ENCODE measurements at places on chromosomes 16 and 17. TPM values are rescaled to one million over a fixed set of nuclear protein-coding genes. Genes with fewer than 3 reads are reported as not detected.

DNA sequence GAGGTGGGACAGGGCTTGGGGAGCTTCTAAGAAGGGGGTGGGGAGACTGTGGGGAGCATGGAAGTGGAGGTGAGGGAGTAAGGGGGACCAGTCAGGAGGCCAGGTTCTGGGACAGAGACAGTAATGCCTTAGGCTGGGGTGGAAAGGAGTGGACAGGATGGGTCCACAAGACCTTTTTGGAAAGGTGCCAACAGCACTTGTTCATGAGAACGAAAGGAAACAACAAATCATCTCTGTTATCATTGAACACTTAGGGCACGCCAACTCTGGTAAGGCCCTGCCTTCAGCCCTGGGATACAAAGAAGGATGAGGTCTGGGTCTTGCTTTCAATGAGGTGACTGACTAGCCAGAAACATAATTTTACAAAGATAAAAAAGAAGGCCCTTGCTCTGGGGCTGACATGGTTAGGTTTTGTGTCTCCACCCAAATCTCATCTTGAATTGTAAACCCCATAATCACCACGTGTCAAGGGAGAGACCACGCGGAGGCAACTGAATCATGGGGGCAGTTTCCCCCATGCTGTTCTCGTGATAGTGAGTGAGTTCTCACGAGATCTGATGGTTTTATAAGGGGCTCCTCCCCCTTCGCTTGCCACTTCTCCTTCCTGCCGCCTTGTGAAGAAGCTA, 113.8 kb downstream of the SLC39A11 start:
- DNase-seq, result no peak

DNA sequence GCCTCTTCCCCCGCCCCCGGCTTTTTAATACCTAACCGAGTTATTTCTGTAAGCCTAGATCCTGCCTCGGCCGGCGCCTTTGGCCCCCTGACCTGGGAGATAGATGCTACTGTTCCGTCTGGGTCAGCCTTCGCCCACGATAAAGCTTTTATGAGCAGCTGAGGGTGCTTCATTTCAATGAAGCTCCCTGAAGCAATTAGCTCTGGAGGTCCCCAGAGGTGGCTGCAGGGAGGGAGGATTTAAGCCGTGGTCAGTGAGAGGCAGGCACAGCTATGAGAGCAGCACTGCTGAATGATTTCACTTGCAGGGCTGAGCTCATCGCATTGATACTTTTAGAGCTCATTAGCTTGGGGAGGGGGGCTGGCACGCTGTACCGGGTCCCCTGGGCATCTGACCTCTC, 89.4 kb downstream of the RPA1 start:
- DNase-seq, result no peak

- DNase-seq, result no peak
These were observed 97.0 kb downstream of the MRTFB start for GRCh38 chr16:14168146-14168545.

GRCh38 chr17:81317961-81318605, 23.0 kb upstream of the SLC38A10 start:
- no peak for DNase-seq

- DNase-seq, result no peak
These were observed 33.8 kb downstream of the FOXK2 start for GRCh38 chr17:82553210-82553930.

GRCh38 chr17:57669671-57670529, 75.2 kb downstream of the CCDC182 start:
- DNase-seq, result no peak

GRCh38 chr16:50533317-50533716, 14.9 kb upstream of the NKD1 start:
- no peak for DNase-seq

- DNase-seq, result no peak
These were observed 5.9 kb downstream of the TMEM98 start for GRCh38 chr17:32933881-32934280.

- DNase-seq, result no peak
These were observed 1.3 kb downstream of the ABCC11 start for GRCh38 chr16:48246066-48246465.

DNA sequence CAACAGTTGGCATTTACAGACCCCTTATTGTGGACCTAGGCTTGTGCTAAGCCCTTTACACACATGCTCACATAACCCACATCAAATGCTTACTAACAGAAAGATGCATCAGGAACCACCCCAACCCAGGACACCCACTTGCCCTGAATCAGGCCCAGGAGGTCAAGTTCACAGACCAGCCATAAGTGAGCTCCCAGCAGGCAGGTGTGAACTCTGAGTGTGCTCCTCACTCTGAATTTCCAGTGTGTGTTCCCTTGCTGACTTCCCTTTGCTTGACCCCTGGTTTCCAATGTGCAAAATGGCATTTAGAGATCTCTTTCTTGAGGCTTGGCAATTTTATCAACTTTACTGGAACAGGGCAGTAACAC, 87.0 kb downstream of the BMERB1 start:
- DNase-seq, result no peak

DNA sequence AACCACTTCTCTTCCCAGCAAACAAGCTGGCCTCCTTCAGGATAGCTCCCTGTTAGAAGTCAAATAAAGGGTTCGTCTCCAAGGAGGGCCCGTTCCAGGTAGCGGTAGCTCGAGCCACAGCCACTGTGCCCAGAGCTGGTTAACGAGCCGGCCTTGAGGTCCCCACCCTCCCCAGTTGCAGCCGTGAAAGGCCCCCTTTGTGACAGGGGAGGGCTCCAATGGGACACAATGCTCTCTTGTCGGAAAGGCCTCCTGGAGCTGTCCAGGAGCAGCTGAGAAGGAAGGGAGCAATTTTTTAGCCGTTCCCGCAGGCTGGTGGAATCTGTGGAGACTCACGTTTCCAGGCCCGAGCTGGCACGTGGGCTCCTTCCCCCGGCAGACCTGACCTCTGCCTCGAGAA, 29.9 kb upstream of the FOXF1 start:
- no peak for DNase-seq

DNA sequence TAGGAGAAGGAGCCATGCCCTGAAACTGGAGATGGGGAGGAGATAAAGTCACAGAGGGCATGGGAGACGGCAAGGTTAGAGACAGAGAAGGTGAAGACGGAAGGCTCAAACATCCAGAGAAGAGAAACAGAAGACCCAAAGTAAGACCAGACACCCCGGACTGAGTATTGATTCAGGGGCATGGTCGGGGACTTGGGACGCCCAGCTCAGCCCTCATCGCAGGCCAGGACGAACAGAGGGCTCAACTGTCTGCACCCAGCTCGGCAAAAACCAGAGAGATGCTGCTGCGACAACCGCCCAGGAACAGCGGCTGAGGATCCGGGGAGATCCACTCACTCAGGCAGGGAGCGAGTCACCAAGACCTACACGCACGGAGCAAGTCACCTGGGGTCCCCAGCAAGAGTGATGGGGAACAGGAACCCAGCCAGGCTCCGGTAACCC, 999 bp downstream of the XYLT1 start:
- no peak for DNase-seq

GRCh38 chr17:40915721-40916256, 21.7 kb downstream of the KRT23 start:
- DNase-seq, result no peak

GRCh38 chr17:77857613-77858012, 100.9 kb upstream of the TNRC6C start:
- no peak for DNase-seq

DNA sequence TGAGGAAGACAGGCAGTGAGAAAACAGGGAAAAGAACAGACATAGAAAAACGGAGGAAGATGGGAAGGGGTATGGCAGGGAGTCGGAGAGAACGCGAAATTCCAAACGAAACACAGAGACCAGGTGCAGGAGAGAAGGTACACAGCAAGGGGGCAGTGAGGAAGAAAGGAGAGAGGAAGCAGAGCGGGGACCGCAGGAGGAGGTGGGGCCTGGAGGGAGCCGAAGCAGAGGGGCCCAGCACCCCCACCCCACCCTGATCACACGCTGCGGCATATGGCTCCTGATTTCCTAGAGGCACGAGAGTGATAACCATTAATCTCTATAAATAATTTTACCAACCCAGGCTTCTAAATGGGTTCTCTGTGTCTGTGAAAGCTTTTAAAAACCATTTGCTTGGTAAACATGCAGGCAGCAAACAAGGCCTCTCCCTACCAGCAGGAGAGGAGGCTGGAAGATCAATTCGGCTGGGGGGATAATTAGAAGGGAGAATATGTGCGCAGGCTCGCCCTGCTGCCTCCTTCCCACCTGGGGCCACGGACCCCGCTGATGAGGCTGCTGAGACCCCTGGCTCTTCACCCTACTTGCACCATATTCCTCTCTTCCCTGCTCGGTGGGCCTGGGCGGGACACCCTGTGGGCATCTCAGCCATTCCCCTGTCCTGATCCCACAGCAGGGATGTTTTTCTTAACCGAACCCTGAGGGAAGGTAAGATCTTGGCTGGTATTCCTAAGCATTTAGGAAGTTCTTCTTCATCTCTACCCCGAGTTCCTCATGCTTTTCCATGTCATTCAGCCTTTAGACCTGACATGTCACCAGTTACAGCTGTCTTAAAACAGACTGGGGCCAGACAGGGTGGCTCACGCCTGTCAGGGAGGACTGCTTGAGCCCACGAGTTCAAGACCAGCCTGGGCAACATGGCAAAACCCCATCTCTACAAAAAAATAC, 86.7 kb downstream of the TMEM132E start:
- DNase-seq, result no peak

DNA sequence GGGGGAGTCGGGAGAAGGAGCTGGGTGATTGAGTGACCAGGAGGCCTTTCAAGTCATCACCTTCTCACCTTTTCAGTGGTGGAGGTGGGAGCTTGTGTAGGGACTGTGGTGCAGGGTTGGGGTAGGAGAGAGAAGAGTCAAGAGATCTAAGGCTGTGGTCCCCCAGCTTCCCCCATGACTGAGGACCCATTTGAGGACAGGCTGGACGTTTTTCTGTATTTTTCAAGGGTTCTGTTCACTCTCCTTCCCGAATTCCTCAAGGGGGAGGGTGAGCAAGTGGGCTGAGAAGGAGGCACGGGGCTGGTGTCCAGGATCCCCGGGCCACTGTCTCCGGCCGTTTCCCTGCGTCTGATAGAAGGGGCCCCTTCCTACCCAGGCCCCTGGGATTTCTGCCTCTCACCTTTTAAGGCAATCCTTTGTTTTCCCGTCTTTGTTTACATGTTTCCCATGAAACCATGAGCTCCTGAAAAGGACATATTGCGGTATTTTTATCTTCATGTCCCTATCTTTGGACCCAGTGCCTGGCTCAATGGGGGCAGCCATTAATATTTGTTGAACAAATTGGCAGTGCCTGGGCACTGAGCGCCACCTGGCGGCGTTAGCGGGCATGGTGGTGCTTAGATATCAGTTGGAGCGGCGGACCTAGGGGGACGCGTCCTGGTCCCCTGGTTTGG, 9.2 kb upstream of the CD300A start:
- no peak for DNase-seq

DNA sequence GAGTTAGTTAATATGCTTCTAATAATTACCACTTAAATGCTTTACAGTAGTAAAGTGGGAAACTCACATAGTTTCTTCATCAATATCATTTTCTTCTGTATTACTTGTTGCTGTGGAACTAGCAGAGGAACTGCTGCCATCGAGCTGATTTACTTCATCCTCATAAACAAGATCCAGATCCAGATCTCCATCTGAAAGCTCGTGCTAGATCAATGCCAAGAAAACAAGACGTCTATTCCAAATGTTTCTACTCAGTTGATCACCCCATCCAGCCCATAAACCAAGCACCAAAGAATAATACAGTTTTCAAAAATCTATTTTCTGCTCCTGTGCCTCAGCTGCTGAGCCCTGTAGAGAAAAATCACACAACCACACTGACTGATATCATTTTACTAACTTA, 59.1 kb downstream of the TRIM37 start:
- no peak for DNase-seq

- DNase-seq, result no peak
These were observed 101.5 kb upstream of the CNTNAP4 start for GRCh38 chr16:76175718-76176117.

- no peak for DNase-seq
These were observed 42.8 kb downstream of the TNFRSF13B start for GRCh38 chr17:16929035-16929680.

DNA sequence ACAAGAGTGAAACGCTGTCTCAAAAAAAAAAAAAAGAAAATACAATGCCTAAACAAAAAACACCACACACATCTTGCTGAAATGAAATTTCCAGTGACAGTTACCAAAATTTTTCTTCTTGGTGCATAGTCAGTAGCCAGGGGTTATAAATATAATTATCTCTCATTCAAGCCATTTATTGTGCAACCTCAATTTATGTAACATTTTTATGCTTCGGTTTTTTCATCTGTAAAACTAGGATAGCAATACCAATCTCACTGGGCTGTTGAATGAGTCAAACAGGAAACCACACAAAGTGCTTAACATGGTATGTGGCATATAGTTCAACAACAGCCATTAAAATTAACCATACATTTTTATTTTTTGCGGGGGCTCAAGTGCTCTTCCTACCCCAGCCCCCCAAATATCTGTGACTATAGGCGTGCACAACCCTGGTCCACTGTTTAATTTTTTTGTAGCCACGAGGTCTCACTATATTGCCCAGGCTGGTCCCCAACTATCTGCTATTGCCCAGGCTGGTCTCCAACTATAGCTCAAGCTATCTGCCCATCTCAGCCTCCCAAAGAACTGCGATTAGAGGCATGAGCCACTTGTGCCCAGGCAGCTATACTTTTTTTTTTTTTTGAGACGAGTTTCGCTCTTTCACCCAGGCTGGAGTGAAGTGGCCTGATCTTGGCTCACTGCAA, 2.6 kb downstream of the COG4 start:
- DNase-seq, result no peak

DNA sequence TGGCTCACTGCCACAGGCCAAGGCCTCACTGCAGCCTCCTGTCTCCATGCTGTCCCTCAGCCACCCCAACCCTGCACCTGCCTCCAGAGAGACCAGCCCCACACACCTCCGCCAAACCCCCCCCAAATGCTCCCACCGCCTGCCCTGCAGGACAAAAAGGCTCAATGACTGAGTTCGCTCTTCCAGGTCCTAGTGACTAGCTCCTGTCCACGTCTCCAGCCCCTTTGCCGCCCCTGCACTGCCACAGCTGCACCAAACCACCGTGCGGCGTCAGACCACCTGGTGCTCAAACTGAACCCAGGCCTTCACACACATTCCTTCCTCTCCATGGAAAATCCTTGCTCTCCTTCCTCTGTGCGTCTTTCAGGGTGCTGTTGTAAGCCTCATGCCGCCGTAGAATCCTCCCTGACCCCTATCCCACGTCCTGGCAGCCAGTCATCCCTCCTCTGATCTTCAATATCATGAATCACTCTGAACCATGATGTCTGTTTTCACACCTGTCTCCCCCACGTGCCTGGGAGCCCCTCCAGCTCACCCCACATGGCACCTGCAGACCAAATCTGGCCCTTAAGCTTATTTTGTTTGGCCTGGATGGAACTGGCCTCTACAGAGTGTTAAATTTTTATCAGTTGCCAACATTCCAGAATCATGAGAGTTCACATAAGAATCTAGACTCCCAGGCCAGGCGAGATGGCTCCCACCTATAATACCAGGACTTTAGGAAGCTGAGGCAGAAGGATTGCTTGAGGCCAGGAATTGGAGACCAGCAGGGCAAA, 4.3 kb upstream of the GSG1L start:
- DNase-seq, result no peak

The ACSM5 gene
- not detected for total RNA-seq

The KRTAP4-9 gene
- total RNA-seq, result not detected

The APPBP2 gene
- total RNA-seq, result 26.0 TPM

The ANKFY1 gene
- 28.0 TPM for total RNA-seq

The GPR139 gene
- total RNA-seq, result not detected

The AKAP10 gene
- 16.9 TPM for total RNA-seq

The ZG16 gene
- not detected for total RNA-seq

The VAT1L gene
- total RNA-seq, result 1.1 TPM

The KRT24 gene
- total RNA-seq, result not detected

The ZNF597 gene
- total RNA-seq, result 2.2 TPM

The CCL16 gene
- 0.85 TPM for total RNA-seq

The C17orf78 gene
- not detected for total RNA-seq

The ZG16B gene
- total RNA-seq, result 0.13 TPM
